ENCODE measurements at places on chromosomes 4 and X.
A peak's percentile ranks its signal among the peaks of the same experiment; 100 is the strongest.

- DNase-seq = no peak
Measured at GRCh38 chrX:47245156-47245555, 12.3 kb downstream of the USP11 start.

DNA sequence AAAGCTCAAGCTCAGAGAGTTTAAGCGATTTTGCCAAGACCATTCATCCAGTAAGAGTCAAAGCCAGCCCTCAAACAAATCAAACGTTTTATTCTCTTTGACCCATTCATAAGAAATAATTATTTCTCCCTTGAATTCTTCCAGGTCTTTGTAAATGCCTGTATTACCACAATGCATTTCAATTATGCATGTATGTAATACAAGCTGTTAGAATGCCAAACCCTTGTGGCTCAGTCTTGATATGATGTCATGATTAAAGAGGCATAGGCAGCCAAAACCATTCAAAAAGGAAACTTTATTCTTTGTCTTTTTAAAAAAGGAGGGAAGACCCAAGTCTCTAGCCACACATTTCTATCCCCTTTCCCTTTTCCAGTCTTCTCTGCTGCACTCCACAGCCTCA lies 56.5 kb upstream of the PGM2 start:
- DNase-seq = peak; percentile 67

GRCh38 chrX:103791228-103791627 lies 14.6 kb downstream of the PLP1 start:
- no peak for DNase-seq

DNA sequence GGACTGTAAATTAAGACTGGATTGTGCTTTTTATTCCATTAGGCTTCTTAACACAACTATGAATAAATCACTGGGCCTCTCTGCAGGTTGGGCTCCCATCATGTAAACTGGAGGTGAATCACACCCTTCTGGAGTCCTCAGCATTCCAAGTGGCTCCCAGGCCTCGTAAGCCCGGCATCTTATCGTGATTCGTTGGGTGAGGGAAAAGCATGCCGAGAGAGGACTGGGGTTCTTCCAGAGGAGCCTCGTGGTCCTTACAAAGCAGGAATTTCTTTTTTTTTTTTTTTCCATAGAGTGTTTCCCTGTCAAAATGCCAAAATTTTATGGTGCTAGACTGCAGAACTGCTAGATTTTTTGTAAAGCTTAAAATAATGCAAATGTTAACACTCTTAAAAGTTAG lies 20.0 kb downstream of the CLDN22 start:
- peak; percentile 7 for DNase-seq

GRCh38 chr4:7281691-7282665 lies 89.6 kb downstream of the SORCS2 start:
- DNase-seq = no peak

GRCh38 chr4:94803181-94803580 lies 45.4 kb downstream of the BMPR1B start:
- DNase-seq = peak; percentile 52

GRCh38 chr4:155795991-155796390 lies 37.2 kb downstream of the GUCY1B1 start:
- peak; percentile 54 for DNase-seq

GRCh38 chr4:177582992-177583391 lies 140.8 kb upstream of the AGA start:
- DNase-seq = no peak

DNA sequence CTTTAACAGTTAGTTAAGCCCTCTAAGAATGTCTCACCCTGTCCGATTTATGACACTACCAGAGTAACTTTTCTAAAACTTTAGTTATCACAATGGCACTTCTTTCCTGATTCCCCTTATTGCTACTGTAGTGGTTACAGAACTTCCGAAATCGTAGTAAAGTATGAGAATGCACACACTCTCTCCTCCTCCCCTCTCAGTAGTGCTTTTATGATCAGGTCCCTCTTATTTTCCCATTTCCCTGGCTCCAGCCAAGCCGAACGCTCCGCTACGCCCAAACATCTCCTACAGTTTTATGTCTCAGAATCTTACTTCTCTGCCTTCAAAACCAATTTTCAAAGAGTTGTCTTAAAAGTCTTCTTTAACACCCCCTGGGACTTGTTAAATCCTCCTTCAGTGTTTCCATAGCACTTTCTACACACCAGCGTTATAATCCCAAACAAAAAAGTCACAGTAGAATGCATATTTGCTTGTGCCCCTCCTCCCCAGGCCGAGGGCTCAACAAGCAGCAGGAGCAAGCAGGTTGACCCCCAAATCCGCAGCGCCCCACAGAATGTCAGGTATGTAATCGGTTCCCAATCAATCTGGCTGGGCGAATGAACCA lies 671 bp downstream of the HPF1 start:
- no peak for DNase-seq

GRCh38 chrX:137051978-137052642 lies 18.3 kb upstream of the GPR101 start:
- peak; percentile 51 for DNase-seq

- peak; percentile 69 for DNase-seq
Measured at GRCh38 chr4:182978152-182978827, 61.1 kb upstream of the DCTD start.

GRCh38 chr4:120085705-120086104 lies 19.1 kb upstream of the MAD2L1 start:
- no peak for DNase-seq

GRCh38 chr4:170853422-170854021 lies 763.8 kb upstream of the AADAT start:
- DNase-seq = peak; percentile 54

DNA sequence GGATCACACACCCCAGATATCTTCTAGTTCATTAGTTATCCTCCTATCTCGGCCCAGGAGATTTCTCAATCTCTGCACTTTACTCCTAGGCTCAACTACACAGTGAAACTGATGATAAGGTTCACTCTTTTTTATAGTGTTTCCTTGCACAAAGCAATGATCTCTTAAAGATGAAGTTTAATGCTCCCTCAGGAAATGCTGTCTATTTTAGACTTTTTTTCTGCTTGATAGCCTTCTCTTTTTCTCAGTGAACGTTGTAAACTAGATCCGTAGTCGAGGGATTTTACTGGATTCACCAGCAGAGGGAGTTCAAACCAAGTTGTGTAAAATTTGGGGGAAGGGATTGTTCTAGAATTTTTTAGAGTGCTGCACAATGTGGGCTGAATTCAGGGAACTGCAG lies 269.6 kb downstream of the GBA3 start:
- DNase-seq = peak; percentile 73

DNA sequence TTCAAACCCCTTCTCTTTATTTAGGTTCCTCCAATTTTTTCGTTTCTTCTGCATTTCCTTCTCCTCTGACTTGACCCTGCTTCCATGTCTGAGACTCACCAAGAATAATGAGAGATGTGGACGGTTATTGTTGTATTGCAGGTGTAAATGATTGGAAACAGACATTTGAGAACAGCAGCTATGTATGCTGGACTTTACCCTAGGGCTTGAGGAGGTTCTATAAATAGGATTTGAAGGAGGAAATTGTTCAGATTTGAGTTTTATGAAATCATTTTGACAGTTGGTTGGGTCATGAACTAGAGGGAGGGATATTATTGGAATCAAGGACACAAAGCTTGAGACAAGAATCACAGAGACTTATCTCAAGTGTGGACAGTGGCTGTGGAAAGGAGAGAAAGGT lies 614.6 kb upstream of the CPEB2 start:
- DNase-seq = no peak

DNA sequence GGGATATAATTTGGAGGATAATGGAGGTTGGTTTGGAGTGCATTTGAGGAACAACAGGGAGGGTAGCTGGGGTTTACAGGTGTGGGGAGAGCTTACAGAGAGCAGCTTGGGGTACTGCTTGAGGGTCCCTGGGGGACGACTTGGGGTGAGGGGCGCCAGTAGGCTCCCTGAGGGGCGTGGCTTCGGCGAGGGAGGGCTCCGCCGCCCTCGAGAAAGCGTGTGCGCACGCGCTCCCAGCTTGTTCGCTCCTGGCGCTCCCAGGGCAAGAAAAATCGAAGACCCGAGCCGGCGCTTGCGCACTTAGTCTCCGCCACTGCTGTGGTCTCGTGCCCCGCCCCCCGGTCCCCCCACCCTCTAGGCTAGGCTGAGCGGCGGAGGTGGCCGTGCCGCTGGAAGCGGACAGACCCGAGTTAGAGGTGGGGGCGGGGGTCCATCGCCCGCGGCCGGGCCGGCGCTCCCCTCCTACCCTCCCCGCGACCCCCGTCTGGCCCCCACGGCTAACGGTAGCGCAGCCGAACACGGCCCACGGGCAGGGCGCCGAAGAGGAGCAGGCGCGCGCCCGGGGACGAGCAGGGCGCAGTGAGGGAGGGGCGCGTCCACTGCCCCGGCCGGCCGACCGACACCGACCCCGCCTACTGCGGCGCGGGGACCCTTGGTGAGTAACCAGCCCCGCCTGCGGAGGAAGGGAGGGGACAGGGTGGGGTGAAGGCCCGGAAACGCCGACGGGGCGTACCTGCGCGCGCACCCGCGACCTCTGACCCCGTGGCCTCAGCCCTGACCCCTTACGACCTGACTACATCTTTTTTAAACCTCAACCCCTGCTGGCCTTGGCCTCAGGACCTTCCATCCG lies 5.4 kb upstream of the CCDC120 start:
- DNase-seq = peak; percentile 70

DNA sequence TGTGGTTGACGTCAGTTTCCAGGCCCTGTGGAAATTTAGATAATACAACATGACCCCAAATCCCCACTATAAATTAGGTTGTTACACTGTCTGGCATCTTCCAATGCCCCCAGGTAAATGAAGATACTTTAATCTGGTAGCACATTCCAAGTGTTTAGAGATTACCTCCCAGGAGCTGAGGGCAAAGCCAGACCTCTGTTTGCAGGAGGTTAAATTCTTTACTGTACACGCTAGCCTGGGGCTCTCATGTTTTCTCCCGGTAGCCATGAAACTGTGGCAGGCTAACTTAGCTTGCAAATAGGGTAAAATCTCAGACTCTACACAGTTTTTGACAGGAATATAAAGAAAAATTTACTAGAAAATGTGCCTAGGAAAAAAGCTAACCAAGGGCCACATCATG lies 450.0 kb downstream of the PDGFC start:
- no peak for DNase-seq

- DNase-seq = no peak
Measured at GRCh38 chrX:78019586-78020483, 50.4 kb upstream of the PGAM4 start.

DNA sequence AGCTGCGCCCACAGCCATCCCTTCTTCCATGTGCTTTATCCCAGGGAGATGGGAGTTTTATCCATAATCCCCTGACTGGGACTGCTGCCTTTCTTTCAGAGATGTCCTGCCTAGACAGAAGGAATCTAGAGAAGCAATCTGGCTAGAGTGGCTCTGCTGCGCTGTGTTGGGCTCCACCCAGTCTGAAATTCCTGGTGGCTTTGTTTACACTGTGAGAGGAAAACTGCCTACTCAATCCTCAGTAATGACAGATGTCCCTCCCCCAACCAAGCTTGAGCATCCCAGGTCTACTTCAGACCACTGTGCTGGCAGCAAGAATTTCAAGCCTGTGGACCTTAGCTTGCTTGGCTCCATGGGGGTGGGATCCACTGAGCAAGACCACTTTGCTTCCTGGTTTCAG lies 116.9 kb upstream of the AR start:
- no peak for DNase-seq

- DNase-seq = no peak
Measured at GRCh38 chrX:74248889-74249288, 55.1 kb upstream of the ZCCHC13 start.

All from fibroblast of skin of scalp (primary cell).